ENCODE measurements at places on chromosomes 2 and 18.

- DNase-seq: no peak
Observed at GRCh38 chr2:145751629-145752028, 1231.7 kb upstream of the ZEB2 start.

DNA sequence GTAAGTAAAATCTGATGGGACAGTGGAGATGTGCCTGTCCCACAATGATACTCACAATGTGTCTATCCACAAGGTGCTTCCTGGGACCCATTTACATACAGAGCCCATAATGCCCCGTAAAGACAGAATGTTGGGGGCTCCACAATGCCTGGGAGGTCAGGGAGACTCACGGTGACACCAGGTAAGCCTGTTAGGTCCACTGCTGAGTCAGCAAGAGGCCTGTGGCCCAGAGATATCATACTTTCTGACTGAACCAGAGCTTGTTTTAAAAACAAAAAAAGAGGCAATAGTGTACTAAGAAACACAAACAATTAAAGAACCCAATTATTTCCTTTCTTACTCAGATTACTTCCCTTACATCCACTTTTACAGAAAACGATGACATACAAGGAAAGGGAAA, 771.1 kb upstream of the ID2 start:
- DNase-seq: no peak

DNA sequence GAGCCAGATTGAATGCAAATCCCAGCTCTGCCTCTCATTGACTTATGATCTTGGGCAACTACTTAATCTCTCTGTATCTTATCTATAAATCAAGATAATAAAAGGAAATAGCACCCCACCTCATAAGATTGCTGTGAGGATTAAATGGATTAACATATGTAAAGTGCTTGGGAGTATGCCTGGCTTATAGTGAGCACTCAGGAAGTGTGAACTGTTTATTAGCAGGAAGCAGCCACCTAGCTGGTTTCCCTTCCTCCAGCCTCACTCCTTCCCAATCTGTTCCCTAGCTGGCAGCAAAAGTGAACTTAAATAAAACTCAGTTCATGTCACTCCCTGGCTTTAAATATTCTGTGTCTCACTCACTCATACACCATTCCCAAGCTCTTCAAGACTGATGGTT, 526.6 kb upstream of the PKDCC start:
- no peak for DNase-seq

DNA sequence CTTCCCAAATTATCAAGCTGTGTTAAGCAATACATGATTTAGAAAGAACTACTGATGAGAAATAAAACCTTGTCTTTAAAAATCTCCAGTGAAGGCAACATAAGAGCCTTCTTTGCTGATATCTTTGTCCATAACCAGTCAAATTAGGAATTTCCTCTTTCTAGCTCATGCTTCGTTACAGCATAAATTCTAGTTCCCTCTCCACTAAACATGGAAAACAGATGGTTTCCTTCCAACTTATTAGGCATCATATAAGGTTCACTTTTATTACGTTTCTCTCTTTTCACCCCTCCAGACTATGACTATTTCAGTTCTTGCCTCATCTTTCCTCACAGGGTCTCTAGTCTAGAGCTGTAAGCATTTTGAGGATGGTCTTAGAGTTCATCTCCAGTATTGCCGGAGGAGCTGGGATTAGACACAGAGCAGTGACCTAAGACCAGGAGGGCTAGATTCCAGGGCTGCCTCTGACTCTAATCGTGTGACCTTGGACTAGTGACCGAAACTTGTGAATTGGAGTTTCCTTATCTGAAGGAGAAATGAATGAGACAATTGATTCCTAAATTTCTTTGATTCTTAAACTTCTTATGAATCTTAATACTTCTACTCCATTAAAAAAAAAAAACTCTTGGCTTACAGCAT, 195.5 kb upstream of the APCDD1 start:
- DNase-seq: no peak

DNA sequence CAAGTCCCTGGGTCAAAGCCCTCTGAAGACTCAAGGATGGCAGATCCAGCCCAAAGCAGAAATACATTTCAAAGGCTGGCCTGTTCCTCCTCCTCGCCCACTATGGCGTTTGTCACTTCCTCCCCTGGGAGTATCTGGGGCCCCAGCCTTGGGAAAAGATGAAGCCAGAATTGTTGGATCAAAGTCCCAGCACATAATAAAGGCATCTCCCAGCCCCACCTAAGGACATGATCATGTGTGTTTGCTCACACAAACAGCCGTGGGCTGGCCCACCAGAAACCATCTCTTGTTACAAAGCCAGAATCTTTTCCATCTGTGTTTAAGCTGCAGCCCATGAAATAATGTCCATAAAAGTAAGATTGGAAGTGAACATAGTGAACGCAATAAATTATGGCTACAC, 50.1 kb upstream of the HAAO start:
- DNase-seq: no peak

GRCh38 chr2:1366546-1367134, 46.6 kb upstream of the TPO start:
- DNase-seq: no peak

GRCh38 chr18:70808481-70809056, 519.7 kb downstream of the SOCS6 start:
- no peak for DNase-seq

DNA sequence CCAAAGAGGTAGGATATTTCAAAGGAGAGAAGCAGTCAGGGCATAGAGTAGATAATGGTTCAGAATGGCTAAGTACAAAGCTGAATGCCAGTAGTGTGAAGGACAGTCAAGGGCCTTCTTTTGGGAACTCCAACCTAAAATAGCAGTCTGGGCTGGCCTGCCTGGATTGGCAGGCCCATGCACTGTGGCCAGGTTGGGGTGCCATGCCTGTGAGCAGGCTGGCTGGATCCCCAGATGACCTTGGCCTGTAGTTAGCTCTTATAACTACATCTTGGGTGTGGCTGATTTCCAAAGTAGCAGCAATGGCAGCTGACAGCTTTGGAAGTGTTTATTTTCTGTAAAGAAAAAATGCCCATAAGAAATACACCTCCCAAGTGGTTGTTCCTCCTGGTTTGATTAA, 51.5 kb upstream of the ITGB6 start:
- no peak for DNase-seq

DNA sequence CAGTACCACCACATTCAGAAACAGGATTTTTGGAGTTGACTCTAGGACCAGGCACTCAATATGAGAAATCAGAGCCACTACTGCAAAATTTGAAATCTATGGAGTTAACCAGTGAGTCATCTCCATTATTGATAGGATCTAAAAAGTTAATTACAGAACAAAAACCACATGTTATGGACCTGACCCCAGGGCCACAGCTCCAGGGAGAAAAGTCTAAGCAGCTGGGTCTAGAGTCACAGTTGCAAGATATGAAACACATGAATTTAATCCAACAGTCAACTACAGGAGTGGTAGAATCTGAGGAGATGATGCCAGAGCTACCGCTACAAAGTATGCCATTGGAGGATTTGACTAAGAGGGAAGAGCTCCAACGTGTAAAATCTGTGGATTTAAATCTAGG, 13.4 kb upstream of the ZNF512 start:
- DNase-seq: no peak

- DNase-seq: no peak
Observed at GRCh38 chr2:104784264-104784663, 69.7 kb upstream of the POU3F3 start.

- DNase-seq: peak; percentile 53
Observed at GRCh38 chr2:230068651-230069055, at the start of gene SLC16A14. Gene SLC16A14 (minus strand): TSS chr2:230068924. CDS start chr2:230059352, 9,572 bp downstream.

GRCh38 chr2:88608184-88608583, 19.1 kb downstream of the EIF2AK3 start:
- DNase-seq: no peak

DNA sequence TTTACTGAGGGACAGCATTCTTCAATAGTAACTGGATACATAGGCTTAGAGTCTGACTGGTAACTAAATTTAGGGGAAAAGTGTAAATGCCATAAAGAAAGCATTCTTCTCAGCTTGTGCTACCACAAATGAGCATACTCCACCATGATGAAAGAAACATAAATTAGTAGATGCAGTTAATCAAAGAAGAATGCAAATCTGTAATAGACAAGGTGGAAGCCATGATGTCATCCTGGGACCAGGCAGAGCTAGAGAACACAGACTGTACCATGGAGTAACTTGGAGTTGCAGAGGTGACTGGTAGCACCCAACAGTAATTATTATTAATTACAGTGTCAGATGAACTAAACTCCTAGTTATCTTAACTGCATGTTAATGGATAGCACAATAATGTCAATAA, 51.7 kb downstream of the RBKS start:
- no peak for DNase-seq

GRCh38 chr2:216352653-216353270, 19.5 kb downstream of the MARCHF4 start:
- DNase-seq: peak; percentile 53

GRCh38 chr18:1618364-1618763, 713.7 kb downstream of the ADCYAP1 start:
- DNase-seq: no peak

- DNase-seq: no peak
Observed at GRCh38 chr2:147888680-147889079, 43.9 kb downstream of the ACVR2A start.

DNA sequence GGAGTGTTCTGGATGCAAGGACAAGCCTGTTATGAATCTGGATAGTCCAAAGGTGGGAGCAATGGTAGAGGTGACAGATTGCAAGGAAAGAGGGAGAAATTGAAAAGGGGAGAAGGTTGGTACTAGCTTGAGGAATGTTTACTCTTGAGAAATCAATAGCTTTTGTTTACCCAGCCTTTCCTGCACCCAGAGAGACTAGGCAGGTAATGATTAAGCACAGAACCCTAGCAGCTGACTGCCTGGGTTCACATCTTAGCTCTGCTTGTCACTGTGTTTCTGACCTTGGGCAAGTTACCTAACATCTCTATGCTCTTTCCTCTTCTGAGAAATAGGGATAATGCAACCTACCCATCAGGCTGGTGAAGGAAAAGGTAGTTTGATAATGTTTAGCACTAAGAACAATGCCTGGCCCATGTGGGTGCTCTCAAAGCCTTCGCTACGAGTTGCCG, 178.6 kb downstream of the MGAT5 start:
- no peak for DNase-seq

DNA sequence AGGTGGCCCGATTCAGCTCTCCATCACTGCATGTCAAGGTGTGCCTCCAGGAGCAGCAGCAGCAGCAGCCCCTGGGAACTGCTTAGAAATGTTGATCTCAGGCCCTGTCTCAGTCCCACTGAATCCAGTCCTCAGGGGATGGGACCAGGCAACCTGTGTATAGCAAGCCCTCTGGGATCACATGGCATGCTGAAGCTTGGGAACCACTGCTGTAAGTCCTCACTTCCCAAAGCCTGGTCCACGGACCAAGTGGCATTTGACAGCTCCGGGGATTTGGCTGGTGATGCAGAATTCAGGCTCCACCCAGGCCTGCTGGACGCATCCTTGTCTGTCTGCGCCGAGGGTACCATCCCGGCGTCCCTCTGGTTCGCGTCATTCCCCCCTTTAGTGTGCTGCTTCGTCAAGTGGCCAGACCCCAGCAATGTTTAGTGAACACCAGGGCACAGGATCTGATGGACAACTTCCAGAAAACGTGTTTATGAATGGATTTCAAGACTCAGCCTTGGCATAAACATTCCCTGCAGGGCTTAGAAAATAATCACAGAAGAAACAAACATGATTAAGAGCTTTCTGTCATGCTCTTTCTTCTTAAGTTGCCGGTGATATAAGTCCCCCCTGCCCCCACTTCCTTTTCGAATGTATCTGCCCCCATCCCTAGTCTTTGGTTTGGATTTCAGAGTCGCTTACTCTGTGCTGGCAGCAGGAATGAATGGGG, 234.0 kb downstream of the GBX2 start:
- DNase-seq: no peak

DNA sequence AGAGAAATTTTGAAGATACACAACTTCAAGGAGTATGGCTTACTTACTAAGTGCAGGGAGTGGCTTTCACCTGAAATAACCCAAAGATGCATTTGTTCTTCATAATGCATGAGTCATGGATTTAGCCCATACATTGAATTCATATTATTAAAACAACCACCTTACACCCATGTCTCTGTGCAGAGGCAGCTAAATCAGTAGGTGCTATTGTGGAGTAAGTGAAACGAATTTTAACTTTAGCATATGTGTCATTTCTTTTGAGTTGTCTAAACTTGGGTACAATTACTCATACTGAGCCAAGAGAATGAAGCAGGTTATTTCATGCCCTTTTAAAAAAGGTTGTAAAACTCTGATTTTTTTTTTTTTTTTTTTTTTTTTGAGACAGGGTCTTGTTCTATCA, 11.0 kb upstream of the ANKRD29 start:
- DNase-seq: no peak

DNA sequence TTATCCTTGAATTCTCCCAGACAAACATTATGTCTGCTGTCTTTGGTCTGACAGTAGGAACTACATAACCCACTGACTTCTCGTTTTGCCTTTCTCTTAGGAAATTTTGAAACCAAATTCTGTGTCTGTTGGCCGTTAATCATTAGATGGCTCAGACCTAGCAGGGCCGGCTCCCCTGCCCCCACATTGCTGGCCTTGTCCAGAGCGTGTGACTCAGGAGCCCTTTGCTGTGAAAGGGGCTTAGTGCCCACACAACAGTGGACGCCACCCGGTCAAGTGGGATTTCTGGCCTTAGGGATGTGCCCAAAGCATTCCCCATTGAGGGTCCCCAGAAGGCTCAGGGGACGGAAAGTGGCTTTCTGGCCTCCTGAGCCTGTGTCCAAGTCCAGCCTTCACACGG, 137.5 kb downstream of the CTIF start:
- DNase-seq: no peak

- no peak for DNase-seq
Observed at GRCh38 chr2:121776885-121777698, 21.6 kb downstream of the TSN start.

DNA sequence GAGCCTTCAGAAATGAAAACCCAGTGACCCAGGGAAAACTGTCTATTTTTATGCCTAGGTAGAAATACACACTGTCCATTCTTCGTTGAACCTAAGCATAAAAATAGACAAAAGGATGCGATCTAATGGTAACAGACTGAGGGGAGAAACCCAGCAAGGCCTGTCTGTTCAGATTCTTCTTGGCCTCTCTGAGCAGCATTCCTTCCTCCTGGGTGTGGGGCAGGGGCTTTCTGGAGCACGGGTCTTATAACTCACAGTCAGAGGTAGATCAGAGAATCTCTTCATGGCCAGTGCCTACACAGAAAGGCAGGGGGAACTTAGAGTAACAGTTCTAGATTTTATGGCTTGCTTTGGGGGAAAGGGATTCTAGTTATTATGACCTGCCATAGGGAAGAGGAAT, 56.0 kb downstream of the PKDCC start:
- no peak for DNase-seq

GRCh38 chr2:16408331-16409005, 257.2 kb downstream of the CYRIA start:
- DNase-seq: no peak

- DNase-seq: no peak
Observed at GRCh38 chr2:232898592-232899543, 28.8 kb downstream of the SNORC start.

All from activated CD8-positive, alpha-beta T cell treated with anti-CD3 and anti-CD28 coated beads, Interleukin-2, amount 10 ng/mL, durations not matched to agents 7 days and 5 days (primary cell).